ENCODE measurements at places on chromosomes 3 and 15.
A peak's percentile ranks its signal among the peaks of the same experiment; 100 is the strongest.

- DNase-seq: no peak
Measured at GRCh38 chr3:182201456-182202168, 489.9 kb downstream of the SOX2 start.

DNA sequence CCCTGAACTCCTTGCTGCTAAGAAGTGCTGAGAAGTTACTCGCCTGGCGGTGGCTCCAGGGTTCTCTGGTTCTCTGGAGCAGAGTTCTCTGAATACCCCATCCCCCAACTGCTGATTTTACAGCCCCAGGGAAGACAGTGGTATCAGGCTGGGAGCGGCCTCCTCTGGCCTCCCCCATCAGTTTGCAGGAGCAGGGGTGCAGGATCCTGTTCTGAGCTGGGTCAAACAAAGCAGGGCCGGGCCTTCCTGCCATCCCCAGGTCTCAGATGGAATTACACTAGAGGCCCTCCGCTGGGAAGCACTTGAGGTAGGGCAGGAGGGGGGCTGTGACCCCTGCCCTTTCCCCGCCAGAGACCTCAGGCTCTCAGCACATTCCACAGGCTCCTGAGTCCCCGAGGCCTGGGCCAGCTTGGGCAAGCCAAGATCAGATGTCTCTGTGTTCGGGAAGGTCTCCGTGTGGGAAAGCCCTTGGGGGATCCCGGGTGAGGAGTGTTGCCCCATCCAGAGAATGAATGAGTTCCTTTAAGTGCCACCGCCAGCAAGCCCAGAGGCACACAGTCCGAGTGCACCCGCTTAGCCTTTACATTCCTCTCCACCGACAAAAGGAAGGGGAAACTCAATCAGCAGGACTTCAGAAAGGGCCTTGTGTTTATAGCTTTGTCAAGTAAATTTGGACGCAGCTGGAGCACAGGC lies 149.9 kb downstream of the LRRK1 start:
- DNase-seq: no peak

DNA sequence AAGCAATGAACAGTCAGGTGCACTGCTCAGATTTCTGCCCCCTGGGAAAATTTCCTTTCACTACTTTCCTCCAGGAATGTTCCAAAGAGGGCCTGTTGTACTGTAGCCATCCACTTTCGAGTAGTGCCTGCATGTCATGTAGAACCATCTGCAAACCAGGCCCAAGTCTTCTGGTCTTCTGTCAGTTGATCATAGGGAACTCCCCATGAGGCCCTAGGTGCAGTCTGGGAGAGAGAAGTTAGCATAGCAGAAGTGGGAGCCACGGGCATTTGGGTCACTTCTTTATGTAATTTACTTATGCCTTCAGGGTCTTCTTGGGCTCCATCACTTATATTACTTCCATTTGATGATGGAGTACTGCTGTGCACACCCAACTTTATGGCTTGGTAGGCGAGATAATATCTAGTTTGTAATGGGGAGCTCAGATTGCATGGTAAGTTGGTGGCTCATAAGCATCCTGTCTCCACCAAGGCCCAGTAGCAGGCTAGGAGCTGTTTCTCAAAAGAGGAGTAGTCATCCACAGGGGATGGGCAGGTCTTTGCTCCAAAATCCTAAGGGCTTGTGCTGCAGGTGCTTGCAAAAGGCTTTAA lies 151.4 kb downstream of the NFKBIZ start:
- DNase-seq: no peak

GRCh38 chr3:107882881-107883280 lies 207.9 kb downstream of the CD47 start:
- DNase-seq: no peak

GRCh38 chr3:142174559-142174958 lies 25.2 kb upstream of the TFDP2 start:
- no peak for DNase-seq

DNA sequence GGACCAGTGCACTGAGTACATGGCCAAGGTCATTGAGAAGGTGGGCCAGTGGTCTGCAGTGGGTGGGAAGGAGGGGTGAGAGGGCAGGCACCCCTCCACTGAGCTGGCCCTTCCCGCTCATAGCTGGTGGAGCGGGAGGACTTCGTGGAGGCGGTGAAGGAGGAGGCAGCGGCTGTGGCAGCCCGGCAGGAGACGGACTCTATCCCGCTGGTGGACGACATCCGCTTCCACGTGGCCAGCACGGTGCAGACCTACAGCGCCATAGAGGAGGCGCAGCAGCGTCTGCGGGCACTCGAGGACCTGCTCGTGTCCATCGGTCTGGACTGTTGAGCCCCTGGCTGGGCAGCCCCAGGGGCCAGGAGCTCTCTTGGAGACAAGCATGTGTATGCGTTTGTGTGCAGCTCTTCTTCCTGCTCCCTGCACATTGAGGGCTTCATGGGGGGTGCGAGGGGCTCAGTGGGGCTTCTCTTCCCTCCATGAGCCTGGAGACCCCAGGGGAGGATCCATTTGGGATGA lies 7.5 kb downstream of the ABTB1 start:
- no peak for DNase-seq

DNA sequence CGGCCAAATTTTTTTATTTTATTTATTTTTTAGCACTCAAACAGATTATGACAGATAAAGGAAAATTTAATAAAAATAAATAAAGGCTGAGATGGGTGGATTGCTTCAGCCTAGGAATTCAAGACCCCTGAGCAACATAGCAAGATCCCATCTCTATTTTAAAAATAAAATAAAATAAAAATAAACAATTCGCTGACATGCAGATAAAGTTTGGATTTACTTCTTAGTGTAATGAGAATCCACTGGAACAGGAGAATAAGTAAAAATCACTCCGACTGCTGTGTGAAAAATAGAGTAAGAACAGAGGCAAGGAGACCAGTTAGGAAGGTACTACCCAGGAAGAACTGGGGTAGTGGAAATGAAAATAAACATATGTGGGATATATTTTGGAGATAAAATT lies 5.6 kb downstream of the PIK3CB start:
- DNase-seq: no peak

DNA sequence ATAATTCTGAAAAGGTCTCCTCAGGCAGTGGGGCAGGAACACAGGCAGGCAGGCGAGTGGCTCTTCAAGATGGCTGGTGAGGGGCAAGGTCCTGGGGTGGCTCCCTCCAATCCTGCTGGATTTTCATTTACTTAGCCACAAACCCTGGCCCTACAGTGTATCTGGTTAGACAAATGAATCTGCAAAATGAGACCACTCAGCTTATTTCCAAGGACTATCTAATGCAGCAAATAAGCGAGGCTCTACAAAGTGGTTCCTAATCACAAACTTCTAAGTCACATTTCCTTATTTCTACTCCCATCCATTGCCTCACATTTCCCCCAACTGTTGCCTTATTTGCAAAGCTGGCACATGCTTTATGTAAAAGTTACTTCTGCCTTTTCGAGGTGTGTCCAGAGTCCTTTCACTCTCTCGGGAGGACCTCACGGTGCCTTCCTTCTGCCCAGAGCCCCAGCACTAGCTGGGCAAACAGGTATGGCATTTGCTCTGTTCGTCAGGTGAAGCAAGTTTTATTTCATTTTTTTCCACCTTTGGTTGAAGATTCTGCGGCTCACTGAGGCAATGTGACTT lies 40.5 kb downstream of the CCDC12 start:
- DNase-seq: no peak

DNA sequence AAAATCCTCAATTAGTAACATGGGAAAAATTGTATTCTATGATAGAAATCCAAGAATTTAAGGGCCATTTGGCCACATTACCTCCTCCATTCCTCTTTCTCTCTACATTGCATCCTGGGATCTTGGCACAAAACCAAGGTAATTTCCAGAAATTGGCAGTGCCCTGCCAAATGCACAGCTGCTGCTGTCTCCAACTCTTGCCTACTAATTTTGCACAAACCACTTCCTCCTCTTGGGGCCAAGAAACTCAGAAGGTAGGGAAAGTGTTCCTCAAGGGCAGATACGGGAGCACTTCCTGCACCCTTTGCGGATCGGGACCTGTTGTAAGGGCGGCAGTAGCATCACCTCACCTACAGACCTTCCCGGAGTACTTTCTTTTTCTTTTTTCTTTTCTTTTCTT lies 57.8 kb downstream of the MAP3K13 start:
- DNase-seq: no peak

GRCh38 chr3:53846134-53846850 lies at the start of the genes CHDH and IL17RB:
TSS of gene CHDH (minus strand) at chr3:53846419. CDS start at chr3:53824008, 22,411 bp downstream.
TSS of gene IL17RB (plus strand) at chr3:53846568. CDS start at chr3:53846589, 21 bp downstream.
- peak; percentile 51 for DNase-seq
